Esophagus muscularis mucosa (tissue), 4 donors: ENCODE measurements at places on chromosomes 3 and 15. TPM values are rescaled to one million over a fixed set of nuclear protein-coding genes. Genes with fewer than 3 reads are reported as not detected.
A peak's percentile ranks its signal among the peaks of the same experiment; 100 is the strongest.

GRCh38 chr15:50523851-50524251 is 22.6 kb downstream of the USP50 start:
- H3K4me1 ChIP-seq: no peaks in the 10 kb centered on the region
- no peaks in the 10 kb centered on the region for H3K36me3 ChIP-seq
- H3K27me3 ChIP-seq: no peaks in the 10 kb centered on the region
- no peak overlapping the region for H3K4me3 ChIP-seq

GRCh38 chr3:154040283-154040682 is 80.9 kb upstream of the ARHGEF26 start:
- H3K36me3 ChIP-seq: no peaks in the 10 kb centered on the region
- H3K4me3 ChIP-seq: no peak overlapping the region
- DNase-seq: no peak
- H3K27me3 ChIP-seq: no peaks in the 10 kb centered on the region
- no peaks in the 10 kb centered on the region for H3K4me1 ChIP-seq

DNA sequence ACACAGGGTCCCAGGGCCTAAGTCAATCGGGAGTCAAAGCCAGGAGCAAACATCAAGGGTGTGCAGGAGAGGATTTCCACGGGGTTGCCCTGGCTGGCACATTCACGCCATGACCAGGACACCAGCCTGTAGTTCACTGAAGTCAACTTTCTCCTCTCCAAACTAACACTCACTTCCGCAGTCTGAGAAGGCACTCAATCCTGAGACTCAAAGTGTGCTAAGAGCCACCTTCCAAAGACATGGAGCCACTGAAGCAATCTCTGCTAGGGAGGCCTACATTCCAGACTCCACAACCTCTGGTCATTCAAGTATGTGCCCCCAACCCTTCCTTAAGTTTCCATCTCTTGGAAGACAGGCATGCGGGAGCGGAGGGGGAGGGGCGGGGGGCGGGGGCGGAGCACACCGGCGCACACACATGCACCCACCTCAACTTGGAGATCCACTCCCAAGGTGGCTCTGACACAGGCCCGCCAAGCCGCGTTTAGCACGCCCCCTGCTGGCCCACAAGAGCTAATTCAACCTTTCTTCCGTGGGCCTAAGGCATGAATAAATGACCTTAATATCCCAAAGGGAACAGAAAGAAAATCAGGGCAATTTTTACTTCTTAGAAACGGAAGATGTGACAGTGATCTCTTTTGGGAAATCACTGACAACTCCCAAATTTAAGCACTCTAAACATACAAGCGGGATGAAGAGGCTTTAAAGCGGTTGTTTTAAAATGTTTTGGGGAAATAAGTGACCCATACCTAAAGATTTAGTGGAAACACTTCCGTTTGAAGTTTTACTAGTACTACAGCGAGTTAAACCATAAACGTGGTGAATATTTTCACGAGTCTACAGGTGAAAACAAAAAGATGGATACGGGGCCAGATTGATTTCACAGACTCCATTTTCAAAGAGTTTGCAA is 162.5 kb upstream of the CHRNA7 start:
- no peaks in the 10 kb centered on the region for H3K27me3 ChIP-seq
- DNase-seq: peak; percentile 91
- no peaks in the 10 kb centered on the region for H3K36me3 ChIP-seq
- H3K27ac ChIP-seq: no peak overlapping the region
- H3K4me1 ChIP-seq: no peaks in the 10 kb centered on the region

- H3K4me3 ChIP-seq: no peak overlapping the region
- no peak for DNase-seq
- no peaks in the 10 kb centered on the region for H3K36me3 ChIP-seq
- H3K27ac ChIP-seq: no peak overlapping the region
Observed at GRCh38 chr15:75230016-75230343, 28.2 kb upstream of the GOLGA6C start.

DNA sequence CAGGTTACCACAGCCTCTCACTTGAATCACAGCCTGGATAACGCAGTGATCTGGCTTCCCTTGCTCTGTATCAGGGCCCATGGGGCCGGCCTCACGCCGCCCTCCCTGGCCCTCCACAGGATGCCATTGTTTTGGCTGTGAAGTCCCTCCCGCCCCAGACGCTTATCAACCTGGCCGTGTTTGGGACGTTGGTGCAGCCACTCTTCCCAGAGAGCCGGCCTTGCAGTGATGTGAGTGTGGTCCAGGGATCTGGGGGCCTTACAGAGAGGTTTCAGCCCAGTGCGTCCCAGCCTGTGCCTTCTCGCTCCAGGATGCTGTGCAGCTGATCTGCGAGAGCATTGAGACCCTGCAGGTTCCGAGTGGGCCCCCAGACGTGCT is 6.6 kb downstream of the VWA5B2 start:
- H3K27me3 ChIP-seq: no peaks in the 10 kb centered on the region
- peaks cover under 1% of the 10 kb centered on the region for H3K4me1 ChIP-seq
- DNase-seq: no peak
- no peaks in the 10 kb centered on the region for H3K36me3 ChIP-seq

DNA sequence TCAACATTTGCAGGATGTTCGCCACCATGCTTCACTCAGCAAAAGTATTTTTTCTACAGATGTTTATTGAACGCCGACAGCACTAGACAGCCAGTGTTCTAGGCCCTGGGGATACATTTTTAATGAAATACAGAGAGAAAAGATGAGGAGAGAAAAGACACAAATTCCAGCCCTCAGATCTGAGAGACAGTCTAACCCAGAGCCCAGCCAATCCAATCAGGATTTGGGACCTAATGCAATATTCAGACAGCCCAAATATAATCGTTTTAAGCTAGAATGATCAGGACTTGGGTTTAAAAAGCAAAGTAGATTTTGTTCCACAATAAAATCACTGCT is 174.8 kb downstream of the SLCO3A1 start:
- H3K27ac ChIP-seq: peak overlapping the region; percentile 56
- H3K36me3 ChIP-seq: no peaks in the 10 kb centered on the region
- peaks cover 21% of the 10 kb centered on the region for H3K4me1 ChIP-seq
- DNase-seq: no peak
- no peak overlapping the region for H3K4me3 ChIP-seq

CSPG4 gene
- total RNA-seq: 133 TPM

A4GNT gene
- total RNA-seq: not detected

SLC28A1 gene
- not detected for total RNA-seq

MST1R gene
- total RNA-seq: 3.1 TPM

GRCh38 chr3:168707900-168708299 is 612.2 kb upstream of the GOLIM4 start:
- no peak overlapping the region for H3K4me3 ChIP-seq
- no peaks in the 10 kb centered on the region for H3K27me3 ChIP-seq
- H3K27ac ChIP-seq: no peak overlapping the region
- no peaks in the 10 kb centered on the region for H3K4me1 ChIP-seq
- H3K36me3 ChIP-seq: no peaks in the 10 kb centered on the region

SLC15A2 gene
- total RNA-seq: 0.99 TPM

OXTR gene
- 2.4 TPM for total RNA-seq

DNA sequence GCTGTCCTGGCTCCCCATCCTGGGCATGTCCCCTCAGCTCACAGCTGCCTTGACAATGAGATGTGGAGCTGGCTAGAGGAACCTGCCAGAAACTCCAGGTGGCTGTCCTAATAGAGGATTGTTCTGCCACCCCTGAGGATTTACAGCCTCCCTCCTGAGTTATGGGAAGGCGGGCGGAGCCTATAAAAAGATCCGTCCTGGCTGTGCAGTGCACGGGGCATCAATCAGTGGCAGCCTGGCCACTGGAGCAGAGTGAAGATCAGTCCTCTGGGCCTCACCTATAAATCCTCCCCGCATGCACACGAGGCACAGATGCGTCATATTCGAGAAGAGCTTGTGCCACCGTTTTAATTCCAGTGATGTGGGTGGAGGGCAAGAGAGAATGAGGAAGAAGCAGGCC is 90.0 kb downstream of the MEGF11 start:
- H3K4me1 ChIP-seq: no peaks in the 10 kb centered on the region
- H3K27ac ChIP-seq: no peak overlapping the region
- no peaks in the 10 kb centered on the region for H3K27me3 ChIP-seq
- H3K4me3 ChIP-seq: no peak overlapping the region

DNA sequence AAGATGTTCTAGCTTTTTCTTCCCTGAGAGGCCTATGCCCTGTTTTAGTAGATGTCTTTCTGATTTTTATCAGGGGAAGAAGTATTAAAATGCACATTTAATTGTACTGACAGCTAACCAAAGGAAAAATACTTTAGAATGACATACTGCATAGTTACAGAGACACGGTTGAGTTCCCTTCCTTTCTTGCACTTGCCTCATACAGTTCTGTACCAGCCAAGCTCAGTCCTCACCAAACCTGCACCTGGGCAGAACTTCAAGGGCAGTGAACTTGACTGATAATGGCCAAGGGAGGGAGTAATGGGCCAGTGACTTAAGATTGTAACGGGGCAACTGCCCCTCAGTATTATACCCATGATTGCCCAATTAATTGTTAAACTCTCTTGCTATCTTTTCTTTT is 34.1 kb upstream of the RASGRP1 start:
- H3K36me3 ChIP-seq: no peaks in the 10 kb centered on the region
- DNase-seq: no peak
- no peak overlapping the region for H3K4me3 ChIP-seq
- no peak overlapping the region for H3K27ac ChIP-seq

CD86 gene
- total RNA-seq: 1.8 TPM

GRCh38 chr3:23481616-23482278 is 278.6 kb downstream of the UBE2E2 start:
- no peaks in the 10 kb centered on the region for H3K36me3 ChIP-seq
- H3K27me3 ChIP-seq: no peaks in the 10 kb centered on the region
- peaks cover 13% of the 10 kb centered on the region for H3K4me1 ChIP-seq
- H3K4me3 ChIP-seq: no peak overlapping the region

DNA sequence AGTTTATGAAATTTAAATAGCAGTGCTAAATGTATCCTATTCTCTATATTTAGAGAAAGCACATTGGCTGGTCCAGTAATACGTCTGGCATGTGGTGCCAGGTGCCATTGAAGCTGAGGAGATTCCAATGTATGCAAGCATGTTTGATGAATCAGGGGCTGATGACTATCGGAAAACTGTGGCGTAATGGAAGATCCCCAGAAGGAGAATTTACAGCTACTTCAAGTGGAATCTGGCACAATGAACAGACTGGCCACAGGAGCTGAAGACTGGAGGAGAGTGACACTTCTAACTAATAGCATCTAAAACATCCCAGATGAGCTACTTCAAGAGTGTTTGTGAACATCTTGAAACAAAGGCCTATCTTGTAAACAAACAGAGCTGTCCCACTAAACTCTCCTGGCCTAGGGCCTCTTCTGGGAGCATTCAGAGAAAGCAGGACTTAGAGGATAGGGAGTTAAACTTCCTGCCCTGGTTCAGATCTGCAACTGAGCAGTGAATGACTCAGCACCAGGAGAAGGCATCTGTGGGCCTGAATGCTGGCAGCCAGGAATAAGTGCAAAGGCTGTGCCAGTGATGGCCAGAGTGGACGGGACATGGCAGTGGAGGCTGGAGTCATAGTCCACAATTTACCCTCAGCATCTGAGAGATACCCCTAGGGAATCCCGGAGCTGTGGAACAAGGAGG is 15.2 kb upstream of the ACTC1 start:
- H3K36me3 ChIP-seq: no peaks in the 10 kb centered on the region
- no peak overlapping the region for H3K27ac ChIP-seq
- no peaks in the 10 kb centered on the region for H3K27me3 ChIP-seq
- no peak for DNase-seq
- H3K4me1 ChIP-seq: no peaks in the 10 kb centered on the region

DNA sequence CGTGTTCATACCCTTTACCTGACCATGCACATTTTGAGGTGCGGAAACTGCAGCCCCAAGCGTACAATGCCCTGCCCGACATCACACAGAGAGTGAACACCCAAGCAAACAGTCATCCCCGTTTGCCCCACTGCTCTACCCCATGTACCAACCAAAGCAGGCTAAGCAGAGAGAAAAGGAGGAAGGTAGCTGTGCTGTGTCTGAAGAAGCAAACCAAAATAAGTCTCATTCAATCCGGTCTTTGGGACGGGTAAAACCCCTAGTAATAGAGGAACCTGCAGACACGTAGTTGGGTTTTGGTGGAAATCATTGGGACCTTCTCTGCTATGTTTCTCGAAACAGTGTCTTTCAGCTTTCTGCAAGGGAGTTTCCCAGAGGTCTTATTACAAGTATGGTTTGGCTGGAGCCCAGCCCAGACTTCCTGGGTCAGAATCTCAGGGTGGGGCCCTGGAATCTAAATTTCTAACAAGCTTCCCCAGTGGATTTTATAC is 164.6 kb upstream of the HES1 start:
- H3K36me3 ChIP-seq: no peaks in the 10 kb centered on the region
- no peak overlapping the region for H3K27ac ChIP-seq
- no peak overlapping the region for H3K4me3 ChIP-seq
- H3K27me3 ChIP-seq: no peaks in the 10 kb centered on the region

- DNase-seq: no peak
- no peaks in the 10 kb centered on the region for H3K36me3 ChIP-seq
- H3K27ac ChIP-seq: no peak overlapping the region
- H3K4me1 ChIP-seq: peaks cover 13% of the 10 kb centered on the region
Observed at GRCh38 chr15:66070220-66070934, 183.2 kb downstream of the MEGF11 start.

GRCh38 chr3:160673188-160673587 is 3.8 kb upstream of the ARL14 start:
- no peak for DNase-seq
- H3K36me3 ChIP-seq: no peaks in the 10 kb centered on the region
- no peak overlapping the region for H3K27ac ChIP-seq
- H3K4me3 ChIP-seq: no peak overlapping the region

- no peak overlapping the region for H3K27ac ChIP-seq
- no peak overlapping the region for H3K4me3 ChIP-seq
- H3K4me1 ChIP-seq: no peaks in the 10 kb centered on the region
- no peak for DNase-seq
- H3K36me3 ChIP-seq: no peaks in the 10 kb centered on the region
Observed at GRCh38 chr3:127092776-127093175, 100.2 kb upstream of the PRR23E start.

DNA sequence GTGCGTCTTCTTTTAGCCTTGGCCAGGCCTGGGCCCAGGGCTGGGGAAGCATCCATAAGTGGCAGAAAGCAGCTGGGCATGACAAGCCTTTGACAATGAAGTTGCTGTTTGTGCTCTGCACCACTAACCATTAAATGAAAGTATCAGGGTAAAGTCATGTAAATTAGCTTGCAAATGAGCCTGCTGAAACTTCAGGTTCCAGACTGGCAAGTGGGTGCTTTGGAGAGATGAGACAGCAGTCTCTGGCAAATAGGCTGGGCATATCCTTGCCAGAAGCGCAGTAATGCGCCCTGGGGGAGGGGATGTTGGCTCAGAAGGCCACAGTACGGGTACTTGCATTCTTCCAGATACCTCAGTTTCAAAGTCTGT is 40.7 kb downstream of the RAB6B start:
- H3K4me3 ChIP-seq: no peak overlapping the region
- H3K36me3 ChIP-seq: no peaks in the 10 kb centered on the region
- no peak overlapping the region for H3K27ac ChIP-seq
- DNase-seq: no peak

DNA sequence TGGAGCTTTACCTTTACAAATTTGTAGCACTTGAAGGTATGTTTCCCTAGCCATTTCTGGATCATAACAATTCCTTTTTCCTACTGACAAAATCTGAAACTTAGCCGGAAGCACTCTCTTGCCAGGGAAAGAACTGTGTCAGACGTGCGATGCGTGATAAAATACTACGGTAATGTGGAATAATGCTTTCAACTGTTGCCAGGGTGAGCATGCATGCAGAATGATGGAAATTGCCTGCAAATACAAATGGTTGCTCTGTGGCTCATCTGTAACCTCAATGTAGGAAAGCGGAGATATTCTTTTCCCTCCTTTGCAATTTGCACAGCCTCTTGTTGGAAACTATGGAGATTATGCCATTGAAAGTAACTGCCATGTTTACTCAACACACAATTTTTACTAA is 736.5 kb upstream of the CFAP20DC start:
- DNase-seq: no peak
- H3K27me3 ChIP-seq: no peaks in the 10 kb centered on the region

DUOXA2 gene
- total RNA-seq: 0.42 TPM

NPTN gene
- total RNA-seq: 281 TPM
